ENCODE measurements at places on chromosomes 13 and 19. TPM values are rescaled to one million over a fixed set of nuclear protein-coding genes. Genes with fewer than 3 reads are reported as not detected.

GRCh38 chr13:46577696-46578589 lies 25.0 kb downstream of the LRCH1 start:
- no peak for DNase-seq

GRCh38 chr13:73717632-73718031 lies 416.6 kb downstream of the KLF12 start:
- DNase-seq, result no peak

The CYP4F2 gene
- total RNA-seq, result not detected

- DNase-seq, result no peak
Measured at GRCh38 chr19:51490676-51491075, 10.9 kb downstream of the SIGLEC12 start.

GRCh38 chr13:27138457-27139093 lies 33.0 kb downstream of the USP12 start:
- no peak for DNase-seq

DNA sequence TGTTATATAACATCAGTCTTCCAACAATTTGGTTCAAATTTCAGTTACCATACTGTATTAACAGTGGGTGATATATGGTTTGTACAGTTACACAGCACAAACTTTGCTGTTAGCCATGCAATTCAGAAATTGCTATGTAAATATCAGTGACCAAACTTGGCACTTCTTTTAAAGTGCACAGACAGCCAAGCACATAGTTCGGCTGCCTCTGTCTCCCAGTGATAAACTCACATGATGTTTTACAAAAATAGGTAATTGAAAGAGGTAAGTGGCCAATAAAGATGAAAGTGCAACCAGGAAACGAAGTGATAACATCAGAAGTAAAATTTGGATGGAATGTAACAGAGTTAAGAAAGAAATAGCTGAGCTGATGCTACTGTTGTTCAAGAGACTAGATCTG lies 143.9 kb downstream of the PCDH9 start:
- DNase-seq, result no peak

DNA sequence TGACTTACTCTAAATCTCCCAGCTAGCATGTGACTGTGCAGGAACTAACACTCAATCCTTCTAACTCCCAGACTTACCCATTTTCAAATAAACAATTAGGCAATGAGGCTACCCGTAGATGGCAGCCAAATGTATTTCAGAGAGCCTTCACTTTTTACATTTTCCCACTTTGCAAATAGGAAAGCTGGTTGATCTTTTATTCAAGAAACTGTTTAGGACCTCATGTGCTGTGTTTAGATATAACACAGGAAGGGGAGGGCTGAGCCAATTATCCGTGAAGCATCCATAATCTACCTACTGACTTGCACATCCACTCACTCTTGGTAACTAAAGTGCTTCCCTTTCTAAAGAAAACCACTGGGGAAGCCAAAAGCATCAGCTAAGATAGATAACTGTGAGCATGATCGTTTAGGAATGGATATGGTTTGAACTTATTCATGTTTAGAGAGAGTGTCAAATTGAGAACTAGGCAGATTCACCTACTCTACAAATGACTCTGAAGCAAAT lies 33.4 kb downstream of the MBNL2 start:
- DNase-seq, result no peak

DNA sequence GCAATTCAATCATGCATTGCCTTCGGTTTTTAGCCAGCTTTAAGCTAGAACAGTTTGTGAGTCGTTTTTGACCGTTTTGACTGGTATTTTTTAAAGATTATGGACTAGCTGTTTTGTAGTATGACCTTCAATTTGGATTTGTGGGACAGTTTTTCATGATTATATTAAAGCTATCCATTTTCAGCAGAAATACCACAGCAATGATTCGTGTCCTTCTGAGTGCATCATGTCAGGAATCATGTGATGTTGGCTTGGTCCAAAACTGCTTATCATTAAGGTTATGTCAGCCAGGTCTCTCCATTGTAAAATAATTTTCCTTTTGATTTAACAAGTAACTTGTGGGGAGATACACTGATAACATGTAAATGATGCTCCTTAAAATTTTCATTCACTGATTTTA lies 229.0 kb downstream of the POSTN start:
- no peak for DNase-seq

The HNRNPA1L2 gene
- total RNA-seq, result 1.5 TPM
